ENCODE measurements at places on chromosomes 3 and 15. TPM values are rescaled to one million over a fixed set of nuclear protein-coding genes. Genes with fewer than 3 reads are reported as not detected.

CD96 gene
- total RNA-seq: not detected

SENP2 gene
- total RNA-seq: 9.3 TPM

WNT7A gene
- total RNA-seq: not detected

DNA sequence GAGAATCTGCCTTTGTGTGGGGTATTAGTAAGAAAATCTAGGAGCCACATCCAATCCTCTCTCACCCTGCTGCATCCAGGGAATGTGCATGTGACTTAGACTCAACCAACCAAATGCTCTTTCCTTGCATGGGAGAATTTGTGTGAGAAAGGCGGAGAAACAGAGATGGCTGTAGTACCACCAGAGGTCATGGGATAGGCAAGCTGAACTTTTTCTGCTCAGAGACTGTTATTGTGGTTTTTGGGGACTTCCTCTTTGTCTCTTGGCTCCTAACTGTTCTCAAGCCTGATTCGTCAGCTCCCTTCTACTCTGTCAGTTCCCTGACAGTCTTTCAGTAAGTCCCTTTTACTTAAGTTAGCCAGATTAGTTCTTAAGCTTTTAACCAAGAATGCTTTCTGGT lies 2.6 kb upstream of the ZSCAN2 start:
- DNase-seq: no peak

GRCh38 chr15:80526556-80527340 lies 122.6 kb downstream of the ARNT2 start:
- no peak for DNase-seq

- no peak for DNase-seq
Measured at GRCh38 chr3:117553461-117553860, 843.9 kb downstream of the TUSC7 start.

REC114 gene
- not detected for total RNA-seq

- DNase-seq: no peak
Measured at GRCh38 chr3:89697321-89697916, 590.0 kb downstream of the EPHA3 start.

DNA sequence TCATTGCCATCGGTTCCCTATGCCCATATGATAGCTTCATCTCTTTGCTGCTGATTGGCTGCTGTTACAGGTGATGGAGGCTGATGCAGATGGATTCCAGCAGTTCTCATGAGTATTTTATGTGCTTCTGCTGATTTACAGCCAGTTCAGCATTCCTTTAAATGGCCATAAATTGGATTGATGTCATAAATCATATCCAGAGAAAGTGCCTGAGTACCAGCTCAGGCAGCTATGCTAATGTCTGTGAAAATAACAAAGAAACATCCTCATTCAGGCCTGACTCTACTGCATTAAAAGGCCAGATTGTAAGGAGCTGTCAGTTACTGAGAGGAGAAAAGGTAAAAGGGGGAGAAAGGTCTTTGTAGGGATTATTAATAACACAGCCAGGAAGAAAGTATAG lies 756.8 kb downstream of the IGSF11 start:
- DNase-seq: no peak

DNA sequence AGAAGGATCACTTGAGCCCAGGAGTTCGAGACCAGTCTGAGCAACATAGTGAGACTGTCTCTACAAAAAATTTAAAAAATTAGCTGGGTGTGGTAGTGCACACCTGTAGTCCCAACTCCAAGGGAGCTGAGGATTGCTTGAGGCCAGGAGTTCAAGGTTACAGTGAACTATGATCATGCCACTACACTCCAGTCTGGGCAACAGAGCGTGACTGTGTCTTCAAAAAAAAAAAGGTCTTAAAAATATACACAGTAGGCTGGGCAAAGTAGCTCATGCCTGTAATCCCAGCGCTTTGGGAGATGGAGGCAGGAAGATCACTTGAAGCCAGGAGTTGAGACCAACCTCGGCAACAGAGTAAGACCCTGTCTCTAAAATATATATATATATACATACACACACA lies 11.2 kb upstream of the CAMK1 start:
- DNase-seq: no peak

MCF2L2 gene
- 0.05 TPM for total RNA-seq

GRCh38 chr3:72288955-72289691 lies 504.2 kb upstream of the PROK2 start:
- DNase-seq: no peak

DNA sequence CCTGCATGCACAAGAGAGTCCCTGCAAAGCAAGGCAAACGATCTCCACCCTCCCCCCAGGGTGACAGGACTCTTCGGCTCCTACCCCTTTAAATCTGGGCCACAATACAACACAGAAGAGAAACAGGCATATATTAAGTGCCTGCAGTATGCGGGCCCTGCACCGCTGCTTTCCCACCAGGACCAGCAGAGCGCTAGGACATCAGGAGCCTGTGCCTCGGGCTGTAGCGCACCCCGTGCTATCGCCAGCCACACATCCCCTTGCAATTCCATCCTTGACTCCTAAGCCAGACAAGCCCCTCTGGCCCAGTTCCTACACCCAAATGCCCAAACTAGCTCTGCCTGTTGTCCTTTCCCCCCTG lies 4.1 kb downstream of the GALNT15 start:
- no peak for DNase-seq
